ENCODE measurements at places on chromosomes 2 and 18.
A peak's percentile ranks its signal among the peaks of the same experiment; 100 is the strongest.

DNA sequence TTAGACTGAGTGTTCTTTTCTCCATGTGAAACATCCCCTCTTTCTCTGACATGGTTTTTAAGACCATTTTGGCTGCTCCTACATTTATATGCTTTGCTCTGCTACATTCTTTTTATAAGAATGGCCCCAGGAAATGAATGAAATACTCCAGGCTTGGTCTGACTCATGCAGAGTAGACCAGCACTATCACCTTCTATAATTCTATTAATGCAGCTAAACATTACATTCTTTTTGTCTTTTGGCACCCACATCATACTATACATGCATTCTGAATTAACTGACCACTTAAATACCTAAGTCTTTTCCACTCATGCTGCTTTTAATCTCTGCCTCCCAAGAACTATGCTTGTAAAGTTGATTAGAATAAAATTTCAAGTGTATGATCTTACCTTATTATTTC lies 94.1 kb downstream of the AAK1 start:
- no peak for DNase-seq

- no peak for DNase-seq
These were observed 41.6 kb downstream of the PKDCC start for GRCh38 chr2:42089340-42089925.

- no peak for DNase-seq
These were observed 41.7 kb upstream of the MALL start for GRCh38 chr2:110157153-110157793.

DNA sequence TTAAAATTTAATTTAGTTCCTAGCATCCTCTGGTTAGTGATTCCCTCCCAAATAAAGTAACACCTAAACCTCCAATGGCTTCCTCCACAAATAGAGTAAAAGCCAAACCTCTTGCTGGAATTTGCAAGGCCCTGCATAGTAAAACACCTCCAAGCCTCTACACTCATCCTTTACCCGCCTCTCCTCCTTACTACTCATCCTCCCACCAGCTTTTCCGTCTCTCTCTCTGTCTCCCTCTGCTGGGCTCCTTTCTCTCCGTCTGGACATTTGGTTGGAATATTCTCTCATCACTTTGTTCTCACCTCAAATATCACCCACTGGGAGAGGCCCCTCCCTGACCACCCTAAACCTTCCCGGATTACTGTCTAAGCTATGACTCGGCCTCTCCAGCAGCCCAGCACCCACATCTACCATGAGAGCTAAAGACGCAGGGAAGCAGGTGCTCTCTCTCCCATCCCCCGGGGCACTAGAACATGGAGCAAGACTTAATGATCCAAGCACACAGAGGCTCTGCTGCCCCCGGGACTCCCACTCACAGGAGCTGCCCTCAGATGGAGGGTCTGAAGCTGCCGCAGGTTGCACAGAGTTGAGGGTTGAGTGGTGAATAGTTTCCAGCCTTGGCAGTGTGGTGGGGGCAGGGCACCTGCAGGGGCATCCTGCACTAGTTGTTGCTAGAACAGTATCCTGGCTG lies 167.2 kb downstream of the FBXO15 start:
- DNase-seq: no peak

DNA sequence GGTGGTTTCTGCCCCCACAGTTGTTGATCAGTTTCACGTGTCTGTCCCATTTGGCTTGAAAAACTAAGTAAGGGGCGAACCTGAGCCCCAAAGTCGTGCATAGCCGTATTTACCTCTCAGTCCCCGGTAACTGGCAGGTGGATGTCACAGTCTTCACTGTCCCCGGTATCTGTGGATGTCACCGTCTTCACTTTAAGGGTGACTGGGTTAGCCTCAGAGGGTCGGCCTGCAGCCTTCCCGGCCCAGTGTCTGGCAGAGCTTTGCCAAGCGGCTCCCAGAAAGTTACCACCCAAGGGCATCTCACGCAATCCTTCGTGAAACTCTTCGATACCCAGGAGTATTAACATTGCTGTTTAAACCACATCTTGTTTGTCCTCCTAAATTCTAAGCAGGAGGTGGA lies 125.3 kb upstream of the CTDP1 start:
- no peak for DNase-seq

- DNase-seq: no peak
These were observed 25.1 kb downstream of the SLC66A2 start for GRCh38 chr18:79926306-79926705.

DNA sequence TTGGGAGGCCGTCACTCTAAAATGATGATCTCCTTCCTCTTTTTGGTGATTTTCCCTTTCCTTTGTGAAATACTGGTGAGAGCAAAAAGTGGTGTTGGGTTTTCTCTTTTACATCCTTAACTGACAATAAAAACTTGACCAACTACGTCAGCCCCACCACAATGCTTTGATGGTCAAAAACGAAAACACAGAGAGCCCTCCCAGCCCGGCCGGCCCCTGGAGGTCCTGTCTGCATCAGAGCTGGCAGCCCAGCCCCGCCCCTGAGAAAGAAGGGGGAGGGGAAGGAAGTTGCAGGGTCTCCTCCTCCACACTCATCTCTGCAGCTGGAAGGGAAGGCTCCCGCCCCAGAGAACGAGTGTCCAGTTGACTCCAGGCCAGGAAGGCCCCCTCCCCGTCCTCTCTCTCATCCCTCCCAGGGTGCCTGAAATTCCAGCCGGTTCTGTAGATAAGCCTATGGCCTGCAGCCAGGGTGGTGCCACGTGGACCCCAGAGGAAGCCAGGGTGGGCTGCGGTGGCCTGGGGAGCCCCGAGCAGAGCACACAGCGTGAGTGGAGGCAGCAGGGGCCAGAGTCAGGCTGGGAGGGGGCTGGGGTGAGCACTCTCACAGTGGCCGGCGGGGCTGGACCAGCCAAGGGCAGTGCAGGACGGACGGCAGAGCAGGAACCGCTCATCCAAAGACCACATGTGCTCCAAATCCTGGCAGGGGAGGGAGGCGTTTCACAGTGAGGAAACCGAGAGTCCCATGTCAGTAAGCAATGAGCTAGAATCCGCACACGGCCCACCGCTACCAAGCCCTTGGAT lies 19.8 kb downstream of the BIN1 start:
- DNase-seq: peak; percentile 77

- DNase-seq: no peak
These were observed 1.6 kb downstream of the SMAD7 start for GRCh38 chr18:48949050-48949605.

DNA sequence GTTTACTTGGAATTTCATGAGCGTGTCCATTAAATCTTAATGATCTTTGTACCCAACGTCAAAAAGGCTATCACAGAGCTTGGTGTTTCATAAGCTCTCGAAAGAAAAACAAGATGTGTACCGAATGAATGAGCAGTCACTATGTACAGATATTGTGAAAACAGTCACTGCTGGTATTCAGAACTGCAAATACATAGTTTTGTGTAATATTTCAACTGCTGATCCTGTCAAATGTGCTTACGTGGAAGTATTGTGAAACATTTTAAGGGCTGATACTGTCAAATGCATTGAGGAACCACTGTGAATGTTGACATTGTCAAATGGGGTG lies 184.2 kb upstream of the KLHL29 start:
- DNase-seq: no peak

- no peak for DNase-seq
These were observed 334.9 kb downstream of the CYP26B1 start for GRCh38 chr2:71812736-71813135.

- DNase-seq: no peak
These were observed 97.6 kb downstream of the MYCN start for GRCh38 chr2:16037808-16038457.

DNA sequence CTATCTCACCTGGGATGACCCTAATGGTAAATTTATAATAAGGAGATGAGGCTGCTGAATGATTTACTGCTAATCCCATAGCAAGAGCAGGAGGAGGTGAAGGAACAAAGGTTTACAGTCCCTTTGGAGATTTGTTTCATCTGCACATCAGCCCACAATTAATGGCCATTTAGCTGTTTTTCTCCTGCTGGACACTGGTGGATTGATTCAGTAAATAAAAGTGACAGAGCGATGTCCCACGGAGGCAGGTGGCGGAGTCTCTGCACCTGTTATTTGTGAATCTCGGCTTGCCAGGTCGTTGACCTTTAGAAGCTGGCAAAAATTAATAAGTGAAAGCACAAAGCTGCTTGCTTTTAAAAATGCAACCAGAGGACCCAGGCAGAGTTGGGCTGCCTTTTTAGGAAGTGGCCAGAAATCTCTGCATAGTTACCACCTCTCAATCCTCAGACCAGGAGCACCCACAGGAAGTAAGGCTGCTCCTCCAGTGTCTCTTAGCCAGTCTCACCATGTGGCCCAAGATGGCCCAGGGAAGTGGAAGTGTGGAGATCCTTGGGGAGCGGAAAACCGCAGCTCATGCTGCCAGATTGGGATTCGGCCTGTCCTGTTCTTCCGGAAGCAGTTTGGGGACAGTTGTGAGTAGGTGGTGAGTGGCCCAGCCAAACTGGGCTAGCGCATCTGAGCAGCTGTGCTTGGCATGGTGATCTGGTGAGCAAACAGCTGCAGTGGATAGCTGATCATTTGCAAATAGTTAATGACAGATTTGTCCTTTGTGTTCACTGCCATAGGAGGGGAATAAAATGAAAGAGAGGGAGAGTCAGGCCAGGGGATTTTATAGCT lies 1005.7 kb upstream of the PIK3C3 start:
- no peak for DNase-seq

DNA sequence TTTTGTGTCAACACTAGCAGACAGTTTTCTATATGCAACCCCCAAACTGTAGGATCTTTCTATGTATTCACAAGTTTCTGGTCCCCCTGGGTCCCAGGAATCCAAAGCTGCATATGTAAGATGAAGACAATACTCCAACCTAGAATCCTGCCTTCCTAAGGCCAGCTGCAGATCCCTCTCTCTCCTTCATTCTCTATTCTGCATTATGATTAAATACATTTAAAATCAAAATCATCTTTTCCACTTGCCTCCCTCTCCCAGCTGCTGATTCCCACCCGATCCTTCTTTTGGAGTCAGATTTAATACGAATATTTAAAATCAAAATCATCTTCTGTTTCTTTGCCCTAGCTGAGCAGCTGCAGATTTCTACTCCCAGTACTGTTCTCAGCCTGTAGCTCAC lies 783.0 kb upstream of the ZEB2 start:
- no peak for DNase-seq

- no peak for DNase-seq
These were observed 243.9 kb upstream of the SIX2 start for GRCh38 chr2:45253151-45253550.

- DNase-seq: no peak
These were observed 48.5 kb upstream of the PARD3B start for GRCh38 chr2:204496779-204497178.

GRCh38 chr18:47389210-47389609 lies 137.8 kb upstream of the SKOR2 start:
- no peak for DNase-seq

GRCh38 chr18:4987452-4988405 lies 209.3 kb downstream of the AKAIN1 start:
- no peak for DNase-seq

- DNase-seq: no peak
These were observed 40.0 kb downstream of the CCDC102B start for GRCh38 chr18:68837665-68838451.

- no peak for DNase-seq
These were observed 108.3 kb downstream of the MTCL1 start for GRCh38 chr18:8813611-8814010.

DNA sequence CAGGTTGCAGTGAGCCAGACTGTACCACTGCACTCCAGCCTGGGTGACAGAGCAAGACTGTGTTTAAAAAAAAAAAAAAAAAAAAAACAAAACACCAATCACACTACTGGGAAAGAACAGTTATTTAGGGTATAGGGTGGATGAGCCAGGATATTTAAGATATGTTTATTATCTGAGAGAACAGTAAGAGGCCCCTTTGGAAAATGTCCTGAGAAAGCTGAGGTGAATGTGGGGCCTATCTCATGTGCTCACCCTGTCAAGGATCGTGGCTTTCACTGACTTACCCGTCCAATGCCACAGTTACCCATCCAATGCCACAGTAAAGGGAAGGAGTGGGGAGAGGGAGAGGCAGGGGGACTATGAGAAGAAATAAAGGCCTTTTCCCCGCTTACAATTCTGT lies 19.9 kb upstream of the ENOSF1 start:
- DNase-seq: no peak

DNA sequence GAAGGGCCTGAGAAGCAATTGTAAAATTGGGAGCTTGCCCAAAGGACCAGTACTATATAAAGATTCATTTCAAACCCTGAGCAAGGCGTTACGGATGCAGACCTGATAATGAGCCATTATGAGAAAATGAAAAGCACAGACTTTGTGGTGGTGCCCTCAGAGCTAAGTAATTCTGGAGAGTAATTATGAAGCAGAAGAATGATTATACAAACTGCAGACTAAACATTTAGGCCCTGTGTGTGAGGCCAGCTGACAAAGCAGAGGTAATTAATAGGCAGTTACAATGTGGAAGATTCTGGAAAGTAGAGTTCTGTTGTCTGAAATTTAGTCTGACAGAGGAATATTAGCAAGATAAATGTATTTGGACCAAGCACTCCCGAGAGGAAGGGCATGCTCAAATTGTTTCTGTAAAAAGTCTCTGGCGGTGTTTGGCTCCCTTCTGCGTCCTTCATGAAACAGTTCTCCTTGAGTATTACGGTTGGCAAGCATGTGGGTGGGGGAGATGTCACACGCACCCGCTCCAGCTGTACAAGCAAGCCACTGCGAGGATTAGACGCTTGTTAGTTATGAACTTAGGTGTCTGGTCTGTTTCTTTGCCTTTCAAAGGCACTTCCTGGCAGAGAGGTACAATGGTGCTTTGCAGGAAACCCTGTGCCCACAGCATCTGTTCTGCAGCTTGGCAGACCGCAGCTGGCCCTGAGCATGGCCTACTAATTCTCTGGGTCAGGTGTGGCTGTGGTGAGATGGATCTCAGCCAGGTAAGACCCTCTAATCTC lies 45.5 kb downstream of the CDC42EP3 start:
- no peak for DNase-seq

DNA sequence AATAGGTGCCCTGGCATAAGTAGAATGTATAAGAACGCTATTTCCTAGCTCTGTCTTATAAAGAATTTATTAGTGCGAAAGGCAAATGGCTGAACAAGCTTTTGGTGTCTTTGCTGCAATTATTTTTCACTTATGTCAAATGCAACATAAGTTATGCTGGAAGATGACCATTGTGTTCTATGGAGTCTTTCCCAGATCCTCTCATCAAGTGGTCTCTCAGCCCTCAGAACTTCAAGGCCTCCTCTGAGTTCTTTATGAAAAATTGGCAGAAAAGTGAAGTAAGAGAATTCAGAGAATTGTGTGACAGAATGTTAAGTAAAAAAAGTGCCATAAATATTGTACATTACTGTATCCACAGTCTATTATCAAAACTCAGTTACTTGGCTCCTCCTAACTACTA lies 75.2 kb downstream of the RIT2 start:
- DNase-seq: no peak

- DNase-seq: no peak
These were observed 28.6 kb downstream of the PPP1R1C start for GRCh38 chr2:182014284-182014683.

- no peak for DNase-seq
These were observed 47.4 kb downstream of the TANC1 start for GRCh38 chr2:159015823-159016222.

GRCh38 chr2:12338946-12339697 lies 377.6 kb upstream of the TRIB2 start:
- DNase-seq: no peak

Measured in tibial nerve (tissue), 4 donors.